ENCODE measurements at places on chromosomes 7 and 10.

- DNase-seq, result no peak
Measured at GRCh38 chr10:14602807-14603533, 171.7 kb downstream of the FAM107B start.

DNA sequence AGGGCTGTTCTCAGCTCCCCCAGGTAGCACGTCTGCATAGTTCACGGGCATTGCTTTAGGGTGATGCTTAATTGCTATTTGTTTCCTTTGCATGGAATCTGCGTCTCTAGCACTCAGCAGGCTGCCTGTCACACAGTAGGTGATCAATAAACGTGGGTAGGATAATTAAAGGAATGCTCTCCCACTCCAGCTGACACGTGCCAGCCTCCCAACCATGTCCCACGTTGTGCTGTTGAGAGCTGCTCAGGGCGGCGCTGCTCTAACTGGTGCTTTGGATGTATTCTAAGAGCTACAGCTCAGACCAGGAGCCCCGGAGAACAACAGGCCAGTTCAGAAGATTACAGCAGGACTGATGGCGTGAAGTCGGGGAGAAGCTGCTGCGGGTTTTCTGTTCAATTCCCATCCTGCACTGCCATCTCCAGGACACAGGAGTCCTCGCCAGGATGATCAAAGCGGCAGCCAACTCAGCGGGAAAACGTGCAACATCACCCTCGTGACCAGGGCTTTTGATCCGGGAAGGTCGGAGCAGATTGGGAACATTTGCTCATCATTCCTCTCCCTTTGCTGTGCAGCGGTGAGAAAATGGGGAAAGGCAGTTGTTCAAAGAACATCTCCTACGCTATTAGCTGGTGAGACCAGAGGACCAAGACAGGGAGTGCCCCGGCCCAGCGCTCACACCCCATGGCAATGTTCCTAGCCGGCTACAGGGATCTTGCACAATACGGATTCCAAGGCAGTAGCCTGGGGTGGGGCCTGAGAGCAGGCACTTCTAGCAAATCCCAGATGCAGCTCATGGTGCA lies 50.5 kb upstream of the FOXK1 start:
- no peak for DNase-seq

DNA sequence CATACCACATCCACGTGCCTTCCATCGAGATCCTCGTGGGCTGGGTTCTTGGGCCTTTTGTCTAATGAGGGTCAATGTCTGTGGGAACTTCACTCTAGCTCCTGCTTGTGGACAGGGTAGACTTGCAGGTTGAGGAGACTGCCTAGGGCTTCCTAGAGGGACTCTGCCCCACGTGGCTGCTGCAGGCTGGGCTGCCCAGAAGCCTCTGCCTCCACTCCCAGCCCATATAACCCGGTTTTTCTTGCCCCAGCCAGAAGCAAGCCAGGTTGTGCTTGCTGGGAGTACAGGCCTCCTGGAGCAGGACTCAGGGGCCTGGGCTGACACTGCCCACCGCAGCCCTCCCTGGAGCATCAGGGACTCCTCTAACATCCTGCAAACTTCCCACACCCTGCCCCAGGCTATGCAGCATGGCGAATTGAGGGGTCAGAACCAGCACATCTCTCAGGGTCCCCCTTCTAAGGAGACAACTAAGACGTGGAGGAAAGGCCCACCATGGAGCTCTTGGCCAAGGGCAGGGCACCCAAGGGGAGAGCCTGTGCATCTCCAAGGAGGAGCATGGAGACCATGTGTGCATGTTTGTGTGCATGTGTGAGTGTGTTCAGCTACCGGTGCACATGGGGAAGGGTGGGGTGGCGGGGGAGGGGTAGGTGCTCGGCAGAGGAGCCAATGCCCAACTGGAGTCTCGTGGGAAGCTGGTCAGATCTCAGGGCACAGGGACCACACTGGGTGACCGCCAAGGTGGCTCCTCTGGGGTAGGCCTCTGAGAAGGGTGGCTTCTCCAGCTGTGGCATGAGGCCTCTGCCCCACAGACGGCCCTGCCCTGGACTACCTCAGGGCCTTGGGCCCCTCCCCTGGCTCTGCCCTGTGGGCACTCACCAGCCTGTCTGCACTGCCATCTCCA lies 62.6 kb downstream of the RASGEF1A start:
- DNase-seq, result no peak

- no peak for DNase-seq
Measured at GRCh38 chr10:108003061-108003460, 838.6 kb upstream of the SORCS1 start.

GRCh38 chr10:30806850-30807249 lies 177.3 kb upstream of the LYZL2 start:
- no peak for DNase-seq

Measured in stimulated activated CD8-positive, alpha-beta memory T cell treated with anti-CD3 and anti-CD28 coated beads, Interleukin-15, amount 100 ng/mL, for 48 hours (primary cell).